ENCODE measurements at places on chromosomes 3 and 15. TPM values are rescaled to one million over a fixed set of nuclear protein-coding genes. Genes with fewer than 3 reads are reported as not detected.

Gene NME9
- total RNA-seq = not detected

- no peak for DNase-seq
These were observed 186.6 kb downstream of the RAP2B start for GRCh38 chr3:153348457-153349107.

- DNase-seq = no peak
These were observed 150.3 kb downstream of the TLE3 start for GRCh38 chr15:69947394-69947793.

GRCh38 chr3:172675441-172676193, 35.2 kb downstream of the NCEH1 start:
- DNase-seq = no peak

DNA sequence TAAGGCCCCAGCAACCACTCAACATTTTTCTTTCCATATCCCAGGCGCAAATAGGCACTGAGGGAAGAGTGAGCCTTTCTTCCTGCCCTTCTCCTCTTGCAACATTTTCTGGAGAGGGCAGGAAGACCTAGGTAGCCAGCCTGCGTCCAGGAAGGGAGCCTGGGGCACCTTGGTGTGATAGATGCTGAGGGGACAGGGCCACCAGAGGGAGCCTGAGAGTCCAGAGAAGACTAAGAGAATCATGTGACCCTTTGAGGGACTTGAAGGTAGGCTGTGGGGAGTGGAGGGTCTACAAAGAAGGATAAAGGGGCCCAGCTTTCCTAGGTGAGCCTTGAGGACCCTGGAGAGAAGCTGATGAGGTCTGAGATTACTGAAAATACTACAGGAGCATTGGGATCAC, 346.6 kb downstream of the CNTN6 start:
- no peak for DNase-seq

GRCh38 chr15:39025321-39025720, 460.7 kb upstream of the RASGRP1 start:
- DNase-seq = no peak

GRCh38 chr15:60394689-60395097, 3.1 kb downstream of the ANXA2 start:
- peak; percentile 69 for DNase-seq

GRCh38 chr3:38314764-38315487, 31.7 kb upstream of the XYLB start:
- peak; percentile 70 for DNase-seq

DNA sequence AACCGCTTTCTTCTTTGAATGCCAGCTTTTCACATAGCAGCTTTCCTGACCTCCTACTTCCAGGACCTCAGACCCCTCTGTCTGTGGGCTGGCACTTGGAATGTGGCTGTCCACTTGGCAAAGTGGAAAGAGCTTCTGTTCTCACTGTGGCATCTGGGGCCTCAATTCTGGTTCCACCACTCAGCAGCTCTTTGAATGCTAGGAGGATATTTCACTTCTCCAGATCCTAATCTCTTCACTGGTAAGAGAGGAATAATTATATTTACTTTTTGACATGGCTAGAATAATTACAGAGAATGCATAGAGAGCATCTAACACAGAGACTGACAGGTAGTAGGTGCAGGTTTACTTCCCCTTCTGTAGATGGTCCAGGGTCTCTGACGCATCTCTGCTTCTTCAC, 405.9 kb downstream of the LPP start:
- DNase-seq = no peak

- no peak for DNase-seq
These were observed 57.6 kb downstream of the RAB11A start for GRCh38 chr15:65926899-65927298.

DNA sequence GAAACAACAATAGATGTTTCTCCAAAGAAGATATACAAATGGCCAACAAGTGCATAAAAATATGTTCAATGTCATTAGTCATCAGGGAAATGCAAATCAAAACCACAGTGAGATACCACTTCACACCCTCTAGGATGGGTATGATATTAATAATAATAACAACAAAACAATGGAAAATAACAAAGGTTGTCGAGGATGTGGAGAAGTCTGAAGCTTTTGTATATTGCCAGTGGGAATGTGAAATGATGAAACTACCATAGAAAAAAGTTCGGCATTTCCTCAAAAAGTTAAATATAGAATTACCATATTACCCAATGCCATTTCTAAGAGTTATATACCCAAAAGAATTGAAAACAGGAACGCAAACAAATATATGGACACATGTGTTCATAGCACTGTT, 10.8 kb downstream of the BHLHE40 start:
- no peak for DNase-seq

DNA sequence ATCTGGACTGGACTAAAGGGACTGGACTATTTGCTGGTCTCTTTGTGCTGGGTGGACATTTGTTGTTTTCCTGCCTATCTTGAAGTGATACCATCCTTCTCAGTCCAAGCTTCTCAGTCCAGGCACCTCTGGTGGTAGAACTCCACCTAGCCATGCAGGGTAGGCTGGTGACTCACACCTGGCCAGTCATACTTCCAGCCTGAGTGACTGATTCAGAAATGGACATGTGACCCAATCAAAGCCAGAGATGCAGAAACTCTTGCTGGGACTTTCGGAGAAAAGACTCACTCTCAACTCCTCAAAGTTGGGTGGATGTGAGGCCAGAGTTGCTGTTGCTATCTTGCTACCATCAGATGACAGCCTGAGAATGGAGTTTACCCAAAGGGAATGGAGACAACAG, 5.6 kb upstream of the ASB14 start:
- DNase-seq = no peak

Data from osteocyte (in vitro differentiated cells).